Motor neuron (in vitro differentiated cells): ENCODE measurements at places on chromosomes 7 and 10. TPM values are rescaled to one million over a fixed set of nuclear protein-coding genes. Genes with fewer than 3 reads are reported as not detected.
A peak's percentile ranks its signal among the peaks of the same experiment; 100 is the strongest.

CTAGE8 gene
- 0.16 TPM in 1 of 2 replicates, not detected in the other for total RNA-seq

ERVW-1 gene
- 2.5 and 3.8 TPM in 2 replicates for total RNA-seq

CDC14C gene
- total RNA-seq = 0.42 TPM in 1 of 2 replicates, not detected in the other

PPP1R9A gene
- total RNA-seq = 26.6 and 31.7 TPM in 2 replicates

CFAP58 gene
- total RNA-seq = 1.1 and 1.3 TPM in 2 replicates

PILRA gene
- total RNA-seq = 4.7 and 7.1 TPM in 2 replicates

GSTO2 gene
- total RNA-seq = 1.2 and 1.6 TPM in 2 replicates

ASB10 gene
- total RNA-seq = 0.33 and 0.92 TPM in 2 replicates

- ATAC-seq = no peak
These were observed 1.6 kb upstream of the SAMD9 start for GRCh38 chr7:93119191-93119905.

GRCh38 chr7:42407833-42408232 lies 170.8 kb upstream of the GLI3 start:
- no peak for ATAC-seq

GRCh38 chr7:463362-463781 lies 56.3 kb downstream of the PDGFA start:
- ATAC-seq = no peak

DNA sequence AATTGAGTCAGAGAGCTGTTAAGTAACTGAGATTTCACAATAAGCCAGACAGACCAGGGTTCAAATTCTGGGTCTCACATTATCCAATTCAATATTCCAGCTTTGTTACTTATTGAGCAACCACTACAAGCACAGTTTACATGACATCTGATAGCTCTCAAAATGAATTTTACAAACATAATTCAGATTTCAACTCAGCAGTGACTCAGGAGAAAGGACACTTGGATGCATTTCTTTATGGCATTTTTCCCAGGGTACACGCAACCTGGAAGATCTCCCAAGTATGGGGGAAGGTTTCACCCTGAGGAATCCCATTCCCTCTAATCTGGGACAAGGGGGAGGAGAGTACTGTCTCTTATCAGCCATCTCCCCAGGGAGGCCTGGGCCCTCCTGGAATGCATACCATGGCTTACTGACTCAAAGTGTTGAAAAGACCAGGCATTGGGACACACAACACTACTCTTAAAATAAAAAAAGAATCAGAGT lies 102.4 kb downstream of the CFTR start:
- no peak for ATAC-seq

DNA sequence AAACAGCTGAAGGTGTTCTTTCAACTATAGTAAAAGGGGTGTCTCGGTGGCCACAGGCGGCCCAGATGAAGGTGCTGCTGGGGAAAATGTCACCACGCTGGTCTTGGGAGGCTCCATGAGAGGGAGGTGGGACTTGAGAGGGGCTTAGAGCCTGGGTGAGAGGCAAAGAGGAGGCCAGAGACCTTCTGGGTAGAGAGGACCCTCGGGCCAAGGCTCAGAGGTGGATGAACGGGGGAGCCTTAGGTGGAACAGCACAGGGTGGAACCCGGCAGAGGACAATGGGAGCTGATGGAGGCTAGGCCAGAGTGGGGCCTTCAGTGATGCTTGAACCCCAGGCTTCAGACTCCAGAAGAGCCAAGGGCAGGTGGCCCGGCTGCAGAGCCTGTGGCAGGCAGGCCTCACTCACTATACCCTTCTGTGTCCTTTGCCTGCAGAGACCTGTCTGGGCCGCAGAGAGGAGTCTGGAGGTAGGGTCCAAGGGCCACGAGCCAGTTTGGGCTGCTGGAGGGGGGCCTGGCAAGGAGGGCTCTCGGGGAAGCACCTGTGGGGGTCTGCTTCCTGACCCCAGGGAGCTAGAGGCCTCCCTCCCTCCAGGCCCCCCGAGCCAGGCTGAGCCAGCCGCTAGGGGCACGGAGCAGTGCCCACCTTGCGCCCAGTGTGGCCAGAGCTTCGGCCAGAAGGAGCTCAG lies 32.1 kb downstream of the ZNF783 start:
- ATAC-seq = no peak

GRCh38 chr10:3401491-3401938 lies 228.9 kb upstream of the PITRM1 start:
- no peak for ATAC-seq

- ATAC-seq = no peak
These were observed 126.1 kb downstream of the NEBL start for GRCh38 chr10:20771051-20771450.

DNA sequence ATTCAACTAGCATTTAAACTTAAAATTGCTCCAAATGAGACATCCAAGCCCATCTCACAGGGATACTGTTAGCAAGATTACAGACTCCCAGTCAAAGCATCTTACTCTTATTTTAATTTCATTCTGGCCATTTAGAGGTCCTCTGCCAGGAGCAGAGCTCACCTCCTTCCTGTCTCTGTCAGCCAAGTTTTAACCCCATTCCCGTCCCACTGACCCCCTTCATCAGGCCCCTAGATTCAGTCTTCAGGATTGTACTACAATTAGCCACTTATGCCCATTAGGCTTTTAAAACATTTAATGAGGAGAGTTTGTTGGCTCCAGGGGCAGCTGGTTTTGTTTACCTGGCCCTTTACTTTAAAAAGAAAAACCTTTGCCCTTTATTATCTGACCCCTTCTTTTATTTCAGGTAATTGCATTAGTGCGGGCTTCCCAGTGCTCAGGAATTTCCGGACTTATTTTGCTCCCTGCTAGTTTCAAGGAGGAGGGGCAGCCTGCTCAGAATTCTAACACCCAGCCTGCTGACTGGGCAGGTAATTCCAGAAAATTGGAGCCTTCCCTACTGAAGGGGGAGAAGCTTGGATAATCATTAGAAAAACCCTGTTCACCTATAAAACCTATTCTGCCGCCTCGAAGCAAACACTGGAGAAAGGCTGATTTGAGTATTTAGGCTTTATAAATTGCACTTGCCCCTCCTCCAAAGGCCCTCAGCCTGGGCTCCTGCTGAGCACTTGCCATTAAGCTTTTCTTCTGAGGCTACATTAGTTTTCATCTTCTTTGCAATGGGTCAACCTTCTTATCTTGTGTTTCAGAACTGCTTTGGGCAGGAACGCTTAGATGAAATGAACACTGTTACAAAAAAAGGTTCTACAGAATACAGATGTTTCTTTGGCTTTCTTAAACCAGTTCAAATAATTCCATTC lies 200.5 kb upstream of the HPS1 start:
- no peak for ATAC-seq

- ATAC-seq = no peak
These were observed 2.3 kb upstream of the SMKR1 start for GRCh38 chr7:129499999-129500398.

DNA sequence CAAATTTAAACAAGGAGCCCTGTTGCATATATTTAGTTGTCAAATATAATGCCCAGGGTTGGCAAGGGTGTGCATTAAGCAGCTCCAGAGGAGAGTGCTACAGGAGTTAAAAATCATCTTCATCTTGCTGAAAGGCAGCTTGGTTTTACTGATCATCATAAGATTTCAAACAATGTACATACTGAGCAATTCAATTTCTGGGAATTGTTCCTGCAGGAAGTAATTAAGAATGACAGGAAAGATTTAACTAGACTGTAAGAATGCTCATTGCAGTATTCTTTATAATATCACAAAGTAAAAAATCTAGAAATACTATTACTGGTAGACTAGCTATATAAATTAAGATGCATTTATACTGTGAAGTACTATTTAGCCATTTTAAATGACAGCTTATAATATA lies 153.6 kb downstream of the DYNC1I1 start:
- no peak for ATAC-seq

DNA sequence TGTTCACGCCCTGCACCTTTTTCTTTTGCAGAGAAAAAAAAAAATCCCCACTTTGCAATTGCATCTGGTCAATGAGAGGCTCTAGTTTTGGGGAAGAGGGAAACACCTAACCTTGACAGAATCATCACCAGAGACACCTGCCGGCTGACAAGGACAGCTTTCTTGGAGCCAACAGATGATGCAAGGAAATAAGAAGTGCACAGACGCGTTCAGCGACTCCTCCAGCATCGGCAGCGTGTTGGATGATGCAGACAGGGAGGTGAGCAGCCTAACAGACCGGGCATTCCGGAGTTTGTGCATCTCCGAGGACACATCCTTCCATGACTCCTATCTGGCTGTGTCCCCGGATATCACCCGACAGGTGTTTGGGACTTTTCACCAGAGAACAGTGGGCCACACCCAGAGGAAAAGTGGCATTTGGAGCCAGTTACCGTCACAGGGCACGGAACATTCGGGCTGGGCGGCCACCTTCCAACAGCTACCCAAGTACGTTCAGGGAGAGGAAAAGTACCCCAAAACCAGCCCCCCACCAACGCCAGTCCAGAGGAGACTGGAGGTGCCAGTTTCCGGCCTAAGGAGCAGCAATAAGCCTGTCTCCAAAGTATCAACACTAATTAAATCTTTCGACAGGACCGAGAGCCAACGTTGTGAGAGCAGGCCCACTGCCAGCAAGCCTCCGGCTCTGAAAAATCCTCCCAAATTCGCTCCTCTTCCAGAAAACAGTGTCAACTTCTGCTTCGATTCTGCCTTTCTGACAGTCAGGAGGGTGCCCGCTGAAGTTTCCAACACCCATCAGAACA lies 23.6 kb downstream of the C10orf71 start:
- no peak for ATAC-seq

GRCh38 chr10:127278001-127278400 lies 81.6 kb upstream of the INSYN2A start:
- peak; percentile 44 for ATAC-seq

DNA sequence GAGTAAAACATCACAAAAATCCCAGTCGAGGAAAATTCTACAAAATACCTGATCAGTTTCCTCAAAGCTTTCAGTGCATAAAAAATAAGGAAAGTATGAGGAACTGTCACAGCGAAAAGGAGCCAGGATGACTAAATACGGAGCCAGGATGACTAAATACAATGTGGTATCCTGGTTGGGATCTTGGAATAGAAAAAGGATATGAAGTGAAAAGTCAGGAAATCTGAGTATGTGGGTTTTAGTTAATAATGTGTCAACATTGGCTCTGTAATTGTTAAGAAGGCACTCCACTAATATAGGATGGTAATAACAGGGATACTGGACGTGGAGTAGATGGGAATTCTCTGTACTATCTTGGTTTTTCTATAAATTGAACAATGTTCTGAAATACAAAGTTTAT lies 175.5 kb downstream of the SUGCT start:
- ATAC-seq = no peak

DNA sequence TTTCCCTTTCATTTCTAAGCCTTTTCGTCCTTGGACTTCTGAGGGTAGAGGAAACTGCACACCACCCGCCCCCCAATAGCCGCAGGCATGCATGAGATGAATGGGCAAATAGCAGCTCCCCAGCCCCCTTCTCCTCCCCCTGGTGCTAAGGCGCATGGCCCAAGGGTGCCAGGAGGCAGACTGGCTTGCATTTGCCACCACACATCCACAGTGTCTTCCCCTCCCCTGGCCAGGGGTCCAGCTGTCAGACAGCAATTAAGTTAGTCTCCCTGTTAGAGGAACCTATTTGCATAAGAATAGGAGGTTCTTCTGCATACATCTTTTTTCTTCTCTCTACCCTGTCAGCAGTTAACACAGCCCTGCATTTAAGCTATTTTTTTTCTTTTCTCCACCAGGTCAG lies 20.2 kb downstream of the TOMM7 start:
- ATAC-seq = peak; percentile 95

- ATAC-seq = no peak
These were observed 164.8 kb downstream of the CDK14 start for GRCh38 chr7:90760892-90761291.

GRCh38 chr7:137820156-137820555 lies 26.6 kb downstream of the DGKI start:
- ATAC-seq = peak; percentile 12

- no peak for ATAC-seq
These were observed 129.6 kb downstream of the ZWINT start for GRCh38 chr10:56231436-56231835.

- ATAC-seq = no peak
These were observed 192.3 kb downstream of the VTI1A start for GRCh38 chr10:112639298-112639697.

DNA sequence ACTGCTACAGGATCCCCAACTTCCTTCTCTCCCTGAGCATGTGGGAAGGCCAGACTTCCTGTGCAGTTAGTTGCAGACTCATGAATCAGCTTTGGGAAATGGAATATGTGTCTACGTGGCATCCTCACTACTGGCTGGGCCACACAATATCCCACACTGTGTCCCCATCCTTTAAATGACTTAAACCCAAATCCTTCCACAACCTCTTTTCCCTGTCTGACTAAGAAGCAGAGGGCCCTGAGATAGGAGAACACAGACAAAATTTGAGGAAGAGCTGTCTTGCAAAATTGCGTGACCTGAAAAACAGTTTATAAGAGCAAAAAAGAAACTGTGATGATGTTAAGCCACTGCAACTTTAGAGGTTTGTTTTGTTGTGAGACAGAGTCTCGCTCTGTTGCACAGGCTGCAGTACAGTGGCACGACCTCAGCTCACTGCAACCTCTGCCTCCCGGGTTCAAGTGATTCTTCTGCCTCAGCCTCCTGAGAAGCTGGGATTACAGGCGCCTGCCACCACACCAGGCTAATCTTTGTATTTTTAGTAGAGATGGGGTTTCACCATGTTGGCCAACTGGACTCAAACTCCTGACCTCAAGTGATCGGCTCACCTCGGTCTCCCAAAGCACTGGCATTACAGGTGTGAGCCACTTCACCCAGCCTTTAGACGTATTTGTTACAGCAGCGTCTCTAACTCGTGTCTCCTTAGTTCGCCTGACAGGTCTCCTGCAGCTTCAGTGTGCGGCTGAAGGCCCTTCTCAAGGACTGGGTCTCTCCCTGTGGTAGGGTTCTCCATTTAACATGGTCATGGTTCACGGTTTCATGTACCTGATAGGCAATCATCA lies 46.9 kb upstream of the SFMBT2 start:
- no peak for ATAC-seq

DNA sequence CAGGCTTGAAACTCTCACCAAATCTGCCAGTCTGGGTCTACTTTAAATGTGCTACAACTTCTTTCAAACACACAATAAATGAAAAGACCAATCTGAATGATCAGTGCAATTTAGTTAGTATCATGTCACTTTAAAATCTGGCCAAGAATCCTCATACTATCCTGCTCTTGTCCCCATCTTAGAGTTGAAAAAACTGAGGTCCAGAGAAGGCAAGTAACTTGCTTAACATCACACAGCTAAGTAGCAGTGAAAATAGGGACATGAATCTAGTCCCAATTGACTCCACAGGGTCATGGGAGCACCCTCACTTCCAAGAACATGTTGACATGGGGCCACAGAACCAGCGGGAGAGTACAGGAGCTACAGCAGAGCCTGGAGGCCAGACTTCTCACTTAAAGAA lies 3.1 kb upstream of the GDF10 start:
- ATAC-seq = no peak

DNA sequence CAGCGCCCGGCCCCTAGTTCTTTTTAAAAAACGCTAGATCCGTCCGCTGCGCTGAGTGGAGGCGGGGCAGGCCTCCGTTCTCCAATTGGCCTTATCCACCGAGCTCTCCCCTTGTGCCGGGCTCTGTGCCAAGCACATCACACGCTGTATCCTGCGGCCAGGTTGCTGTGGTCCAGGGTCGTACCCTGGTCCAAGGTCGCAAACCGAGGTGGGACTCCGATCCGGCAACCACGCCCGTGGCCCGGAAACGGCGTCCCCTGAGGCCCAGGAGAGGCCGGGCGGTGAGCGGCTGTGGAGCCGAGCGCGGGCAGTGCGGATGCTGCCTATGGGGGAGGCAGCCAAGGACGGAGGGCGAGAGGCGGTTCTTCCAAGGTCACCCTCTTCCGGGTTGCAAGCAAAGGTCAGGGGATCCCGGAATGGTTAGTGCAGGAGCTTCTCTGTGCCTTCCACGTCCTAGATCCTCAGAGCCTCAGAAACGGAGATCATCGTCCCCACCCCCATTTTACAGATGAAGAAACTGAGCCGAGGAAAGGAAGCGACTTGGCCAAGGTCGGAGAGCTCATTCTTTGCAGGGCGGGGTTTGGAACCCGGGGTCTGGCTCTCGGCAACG lies 72.4 kb upstream of the LRRC4 start:
- no peak for ATAC-seq
